NCI-H1930 (cell line): ENCODE measurements at places on chromosomes 6 and 20.

DNA sequence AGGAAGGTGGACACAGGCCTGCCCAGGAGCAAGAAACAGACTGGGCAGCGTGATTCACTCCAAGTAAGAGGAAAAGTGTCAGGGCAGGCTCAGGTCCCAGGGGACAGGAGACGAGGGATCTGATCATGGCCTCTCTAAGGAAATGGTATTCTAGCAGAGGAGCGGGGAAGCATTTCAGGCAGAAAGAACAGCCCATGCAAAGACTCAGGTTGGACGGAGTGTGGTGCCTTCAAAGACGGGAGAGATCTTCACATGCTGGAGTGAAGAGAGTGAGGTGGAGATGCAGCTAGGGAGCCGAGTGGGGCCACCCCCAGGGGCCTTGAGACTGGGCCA is 161.1 kb downstream of the SYCP2 start:
- no peak for DNase-seq

DNA sequence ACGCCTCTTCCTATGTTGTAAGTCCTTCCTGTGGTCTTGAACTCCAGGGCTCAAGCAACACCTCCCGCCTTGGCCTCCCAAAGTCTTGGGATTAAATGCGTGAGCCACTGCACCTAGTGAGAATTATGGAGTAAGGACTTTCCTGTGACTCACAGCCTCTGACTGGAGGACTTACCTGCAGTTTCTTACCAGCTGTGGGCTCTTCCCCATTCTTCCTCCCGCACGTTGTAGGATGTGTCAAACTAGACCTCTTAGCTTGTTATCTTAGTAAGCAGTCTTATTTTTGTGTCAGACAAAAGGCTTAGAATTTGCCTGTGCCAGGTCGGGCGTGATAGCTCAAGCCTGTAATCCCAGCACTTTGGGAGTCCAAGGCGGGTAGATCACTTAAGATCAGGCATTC is 30.9 kb downstream of the BAK1 start:
- DNase-seq, result no peak

- DNase-seq, result no peak
Measured at GRCh38 chr6:11368760-11369159, 136.3 kb upstream of the NEDD9 start.

- no peak for DNase-seq
Measured at GRCh38 chr20:38291966-38292365, 12.0 kb upstream of the BPI start.

GRCh38 chr6:148317739-148318138 is 24.9 kb upstream of the SASH1 start:
- no peak for DNase-seq

- no peak for DNase-seq
Measured at GRCh38 chr6:35729722-35730121, 7.1 kb upstream of the ARMC12 start.

DNA sequence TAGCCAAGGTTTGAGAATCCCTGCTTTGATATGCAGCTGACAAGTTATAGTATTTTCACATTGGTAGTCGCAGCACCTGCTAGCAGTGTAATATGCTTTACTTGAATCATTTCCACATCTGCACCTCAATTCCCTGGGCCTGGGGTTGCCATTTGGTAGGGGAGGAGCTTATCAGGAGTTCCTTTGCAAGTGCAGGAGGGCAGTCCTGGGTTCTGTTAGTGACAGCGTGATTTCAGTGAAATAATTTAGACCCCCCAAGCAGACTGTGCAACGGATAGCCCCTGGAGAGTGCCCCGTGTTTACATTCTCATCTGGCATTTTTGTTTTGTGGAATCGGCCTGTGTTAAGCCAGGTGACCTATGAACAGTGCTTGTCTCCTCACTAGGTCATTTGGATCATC is 6.0 kb downstream of the RAB5IF start:
- DNase-seq, result no peak

- DNase-seq, result no peak
Measured at GRCh38 chr20:50928469-50928868, 2.8 kb downstream of the ADNP start.

GRCh38 chr6:41392246-41392645 is 56.8 kb downstream of the NCR2 start:
- DNase-seq, result no peak

GRCh38 chr6:153621491-153621890 is 417.5 kb upstream of the OPRM1 start:
- no peak for DNase-seq

GRCh38 chr6:165634101-165634880 is 28.8 kb downstream of the PDE10A start:
- no peak for DNase-seq

GRCh38 chr6:43389730-43390295 is 20.4 kb upstream of the ZNF318 start:
- no peak for DNase-seq

GRCh38 chr20:63767886-63768285 is 28.3 kb downstream of the SLC2A4RG start:
- DNase-seq, result no peak

- no peak for DNase-seq
Measured at GRCh38 chr6:32679492-32679891, 13.0 kb upstream of the HLA-DQB1 start.

GRCh38 chr6:49909563-49909962 is 43.2 kb upstream of the CRISP1 start:
- no peak for DNase-seq

DNA sequence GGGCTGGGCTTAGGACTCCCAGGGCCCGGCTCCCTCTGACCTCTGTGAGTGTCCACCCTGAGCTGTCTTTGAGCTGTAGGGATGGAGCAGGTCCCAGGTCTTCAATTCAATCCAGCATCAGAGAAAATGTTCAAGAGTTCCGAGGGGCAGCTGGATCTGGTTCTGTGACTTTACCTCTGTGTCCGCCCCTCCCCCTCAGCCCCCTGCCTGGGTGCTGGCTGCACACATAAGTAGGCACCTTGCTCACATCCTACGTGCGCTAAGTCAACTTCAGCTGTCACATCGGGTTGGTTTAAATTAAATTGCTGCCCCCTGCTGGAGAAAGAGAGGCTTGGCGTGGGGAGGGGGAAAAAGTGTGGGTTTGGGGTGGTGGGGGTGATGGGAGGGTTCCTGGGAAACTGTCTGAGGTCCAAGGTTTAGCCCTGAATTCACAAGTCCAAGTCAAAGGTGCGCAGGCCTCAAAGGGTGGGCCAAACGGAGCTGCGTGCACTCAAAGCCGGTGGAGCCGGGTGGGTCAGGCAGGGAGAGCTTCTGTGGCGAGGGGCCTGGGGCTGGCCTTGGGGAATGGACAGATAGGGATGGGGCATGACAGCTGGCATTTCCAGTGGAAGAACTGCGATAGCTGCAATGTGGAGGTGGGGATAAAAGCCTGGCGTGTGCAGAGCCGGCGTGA is 3.0 kb downstream of the WFDC5 start:
- DNase-seq, result peak; percentile 10

DNA sequence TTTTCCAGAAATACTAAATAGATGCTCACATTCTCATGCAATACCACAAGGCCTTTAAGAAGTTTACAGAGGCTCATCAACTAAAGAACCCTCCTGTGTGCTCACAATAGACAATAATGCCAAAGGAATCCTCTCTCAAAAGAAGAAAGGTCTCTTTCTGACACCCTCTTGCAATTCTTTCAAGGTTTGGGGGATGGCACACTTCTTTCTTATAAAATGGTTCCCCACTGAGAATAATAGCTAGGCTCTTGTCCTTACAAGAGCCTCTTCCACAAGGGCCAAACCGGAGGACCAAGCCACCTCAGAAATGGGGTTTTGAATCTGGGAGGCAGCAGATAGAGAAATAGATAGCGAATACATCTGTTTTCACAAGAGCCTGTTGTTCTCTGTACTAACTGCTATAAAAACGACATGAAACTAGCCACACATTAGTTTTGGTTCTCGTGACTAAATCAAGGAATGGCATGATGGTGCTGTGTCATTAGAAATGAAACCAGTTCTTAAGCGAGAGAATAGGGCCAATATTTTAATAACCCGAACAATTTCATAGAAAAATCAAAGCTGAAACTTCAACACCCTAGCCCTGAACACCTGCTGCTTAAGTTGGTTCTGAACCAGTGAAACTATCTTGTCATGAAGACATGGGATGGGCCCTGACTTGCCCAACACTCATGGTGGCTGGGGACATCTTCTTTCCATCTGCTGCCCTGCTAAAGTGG is 81.1 kb downstream of the PRDM1 start:
- DNase-seq, result no peak

DNA sequence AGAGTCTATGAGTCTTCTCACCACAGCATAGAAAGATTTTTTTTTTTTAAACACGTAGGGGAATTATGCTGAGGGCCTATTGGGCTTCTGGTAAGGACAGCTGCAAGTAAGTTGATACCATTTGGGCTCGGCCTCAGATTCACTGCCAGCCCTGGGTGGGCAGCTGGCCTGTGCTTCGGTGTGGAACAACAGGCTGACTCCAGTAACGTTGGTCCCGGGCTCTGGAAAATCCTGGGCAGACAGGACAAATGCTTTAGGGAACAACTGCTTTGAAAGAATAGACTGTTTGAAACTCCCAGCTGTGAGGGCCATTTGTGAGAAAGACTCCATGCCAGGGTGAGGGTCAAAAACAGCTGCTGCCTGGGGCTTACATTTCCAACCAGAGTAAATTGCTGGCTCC is 366.5 kb downstream of the QKI start:
- DNase-seq, result no peak

DNA sequence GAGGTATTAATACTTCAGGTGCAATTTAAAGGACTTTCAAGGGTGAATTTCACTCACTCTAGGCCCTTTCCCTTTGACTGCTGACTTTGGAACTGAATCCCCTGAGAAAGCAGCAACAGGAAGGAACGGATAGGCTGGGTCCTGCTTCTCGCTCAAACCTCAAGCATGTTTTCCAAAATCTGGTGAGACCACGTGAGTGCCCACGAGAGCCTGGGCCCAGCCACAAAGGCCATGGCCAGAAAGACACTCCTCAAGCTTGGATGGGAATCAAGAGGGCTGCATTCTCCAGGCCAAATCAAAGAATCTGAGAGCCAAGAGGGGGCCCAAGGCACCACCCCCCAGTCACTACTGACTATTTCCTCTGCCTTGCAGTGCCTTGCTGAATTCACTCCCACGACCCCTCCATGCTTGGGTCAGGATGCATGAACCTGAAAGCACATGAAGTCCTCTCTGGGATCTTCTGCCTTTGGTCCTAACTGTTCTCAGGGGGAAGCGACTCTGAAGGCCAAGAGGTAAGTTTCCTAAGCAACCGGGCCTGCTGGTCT is 146.1 kb downstream of the NFATC2 start:
- DNase-seq, result no peak

GRCh38 chr20:36091561-36092397 is 62.8 kb upstream of the EPB41L1 start:
- no peak for DNase-seq

DNA sequence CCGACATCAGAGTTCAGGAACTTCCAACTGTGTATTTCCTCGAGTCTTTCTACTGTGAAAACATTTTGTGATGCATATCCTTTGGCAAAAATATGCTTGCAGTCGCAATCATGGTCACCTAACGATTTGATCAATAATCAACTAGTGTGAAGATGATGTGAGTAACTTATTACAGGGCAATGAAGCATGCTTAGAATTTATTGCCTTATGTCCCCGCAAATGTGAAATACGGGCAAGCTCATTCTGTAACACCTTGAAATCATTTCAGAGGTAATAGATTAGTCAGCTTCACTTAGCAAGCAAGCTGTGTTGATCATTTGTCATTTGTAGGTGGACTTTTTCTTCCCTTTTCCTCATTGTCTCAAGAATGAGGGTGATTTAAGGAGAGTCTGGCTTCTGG is 67.9 kb upstream of the DOK5 start:
- no peak for DNase-seq

- DNase-seq, result no peak
Measured at GRCh38 chr6:84213217-84213616, 14.2 kb downstream of the CEP162 start.

DNA sequence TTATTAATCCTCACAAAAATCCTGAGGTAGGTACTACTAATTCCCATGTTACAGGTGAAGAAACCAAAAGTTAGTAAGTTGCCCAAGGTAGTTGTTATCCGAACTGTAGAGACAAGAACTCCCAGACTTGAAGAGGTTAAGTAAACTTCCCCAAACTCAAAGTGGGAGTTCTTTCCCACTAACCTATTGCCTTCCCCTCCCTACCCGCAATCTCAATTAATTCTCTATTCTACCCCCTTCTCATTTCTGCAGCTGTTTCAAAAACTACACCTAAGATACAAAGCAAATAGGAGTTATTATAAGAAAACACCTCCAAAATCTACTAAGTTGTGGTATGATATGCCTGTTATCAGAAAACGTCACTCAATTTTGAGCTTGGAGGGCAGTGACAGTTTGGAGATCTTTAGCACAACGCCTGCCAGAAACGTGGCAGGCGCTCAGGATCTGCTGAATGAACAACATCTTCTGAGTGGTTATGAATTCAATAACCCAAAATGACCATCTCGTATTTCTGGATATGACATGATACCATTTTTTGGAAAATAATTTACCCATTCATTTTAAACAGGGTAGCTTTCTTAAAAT is 7.1 kb downstream of the CSNK2A1 start:
- no peak for DNase-seq

- no peak for DNase-seq
Measured at GRCh38 chr6:98971303-98971702, 23.6 kb upstream of the FBXL4 start.

DNA sequence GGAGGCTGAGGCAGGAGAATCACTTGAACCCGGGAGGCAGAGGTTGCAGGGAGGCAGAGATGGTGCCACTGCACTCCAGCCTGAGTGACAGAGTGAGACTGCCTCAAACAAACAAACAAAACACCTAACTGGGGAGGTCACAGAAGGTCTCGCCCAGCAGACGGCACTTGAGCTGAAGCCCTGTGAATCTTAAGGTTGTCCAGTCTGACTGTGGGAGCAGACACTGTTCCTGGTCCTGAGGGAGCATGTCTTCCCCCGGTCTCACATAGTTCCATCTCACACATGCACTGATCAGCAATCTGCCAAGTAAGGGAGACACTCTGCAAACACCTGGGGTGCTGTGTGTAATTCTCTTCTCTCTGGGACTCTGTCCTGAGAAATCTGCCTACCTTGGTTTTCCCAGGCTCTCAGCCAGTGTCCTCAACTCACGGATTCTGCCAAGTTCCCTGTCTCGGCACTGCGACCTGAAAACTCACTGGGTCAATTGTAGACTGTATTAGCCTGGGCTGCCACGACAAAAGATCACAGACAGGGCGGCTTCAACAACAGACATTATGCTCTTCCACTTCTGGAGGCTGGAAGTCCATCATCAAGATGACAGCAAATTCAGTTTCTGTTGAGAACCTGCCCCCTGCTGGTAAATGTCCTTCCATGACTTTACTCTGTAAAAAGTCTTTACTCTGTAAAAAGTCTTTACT is 94.3 kb downstream of the JPH2 start:
- no peak for DNase-seq

GRCh38 chr20:22407237-22408193 is 176.9 kb downstream of the FOXA2 start:
- DNase-seq, result no peak

- DNase-seq, result no peak
Measured at GRCh38 chr6:165636402-165637048, 26.5 kb downstream of the PDE10A start.

GRCh38 chr6:112980676-112981075 is 633.5 kb downstream of the RFPL4B start:
- DNase-seq, result no peak

GRCh38 chr20:47493175-47493962 is 8.3 kb upstream of the NCOA3 start:
- DNase-seq, result no peak

GRCh38 chr20:10483691-10484090 is 48.6 kb downstream of the SLX4IP start:
- no peak for DNase-seq

GRCh38 chr6:34894693-34895092 is 5.6 kb downstream of the ANKS1A start:
- no peak for DNase-seq
